Cardiac fibroblast (primary cell): ENCODE measurements at places on chromosomes 11 and 22.

GRCh38 chr11:86792150-86792549 lies 8.2 kb upstream of the PRSS23 start:
- no peak for DNase-seq

- DNase-seq, result no peak
These were observed 10.6 kb downstream of the SNX32 start for GRCh38 chr11:65844231-65844872.

GRCh38 chr11:67032830-67033551 lies 10.1 kb downstream of the SYT12 start:
- peak; percentile 90 for DNase-seq

GRCh38 chr11:75578977-75579376 lies 16.9 kb downstream of the SERPINH1 start:
- DNase-seq, result peak; percentile 36

DNA sequence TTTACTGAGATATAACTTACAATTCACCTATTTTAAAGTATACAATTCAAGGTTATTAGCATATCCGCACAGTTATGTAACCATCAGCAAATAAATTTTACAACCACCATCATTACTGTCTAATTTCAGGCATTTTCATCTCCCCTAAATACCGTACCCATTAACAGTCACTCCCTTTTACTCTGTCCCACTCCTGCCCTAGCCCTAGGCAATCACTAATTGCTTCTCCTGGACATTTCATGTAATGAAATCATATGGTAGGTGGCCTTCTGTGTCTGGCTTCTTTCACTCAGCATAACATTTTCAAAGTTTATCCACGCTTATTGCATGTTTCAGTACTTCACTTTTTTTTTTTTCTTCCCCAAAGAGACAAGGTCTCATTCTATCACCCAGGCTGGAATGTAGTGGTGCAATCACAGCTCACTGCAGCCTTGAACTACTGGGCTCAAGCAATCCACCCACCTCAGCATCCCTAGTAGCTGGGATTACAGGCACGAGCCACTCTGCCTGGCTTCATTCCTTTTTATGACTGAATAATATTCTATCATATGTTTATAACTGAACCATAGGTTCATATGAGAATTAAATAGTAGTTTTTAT lies 61.4 kb upstream of the CHRM4 start:
- no peak for DNase-seq

- no peak for DNase-seq
These were observed 679 bp downstream of the OMP start for GRCh38 chr11:77103319-77103718.

DNA sequence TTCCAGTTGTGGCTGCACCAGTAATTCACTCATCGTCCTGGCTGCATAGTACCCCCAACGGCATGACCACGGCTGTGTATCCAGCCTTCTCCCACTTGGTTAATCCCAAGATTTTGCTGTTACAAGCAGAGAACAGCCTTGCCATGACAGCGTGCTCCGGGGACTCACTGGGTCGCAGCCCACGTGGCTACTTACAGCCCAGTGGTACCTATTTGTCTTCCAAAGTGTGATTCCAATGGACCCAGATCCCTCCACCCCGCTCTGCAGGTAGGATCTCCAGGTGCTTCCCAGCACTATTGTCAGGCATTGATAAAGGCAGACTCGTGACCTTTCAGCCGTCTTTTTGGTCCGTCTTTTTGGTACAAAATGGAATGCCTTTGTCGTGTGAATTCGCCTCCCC lies 119.0 kb upstream of the FGF3 start:
- DNase-seq, result no peak

GRCh38 chr22:30717331-30717921 lies 22.8 kb downstream of the OSBP2 start:
- DNase-seq, result peak; percentile 71

- peak; percentile 55 for DNase-seq
These were observed 63.4 kb downstream of the RCN1 start for GRCh38 chr11:32154275-32154674.

- DNase-seq, result no peak
These were observed 2.2 kb upstream of the CABP2 start for GRCh38 chr11:67525275-67525976.

GRCh38 chr11:91686700-91687099 lies 537.9 kb upstream of the FAT3 start:
- no peak for DNase-seq

DNA sequence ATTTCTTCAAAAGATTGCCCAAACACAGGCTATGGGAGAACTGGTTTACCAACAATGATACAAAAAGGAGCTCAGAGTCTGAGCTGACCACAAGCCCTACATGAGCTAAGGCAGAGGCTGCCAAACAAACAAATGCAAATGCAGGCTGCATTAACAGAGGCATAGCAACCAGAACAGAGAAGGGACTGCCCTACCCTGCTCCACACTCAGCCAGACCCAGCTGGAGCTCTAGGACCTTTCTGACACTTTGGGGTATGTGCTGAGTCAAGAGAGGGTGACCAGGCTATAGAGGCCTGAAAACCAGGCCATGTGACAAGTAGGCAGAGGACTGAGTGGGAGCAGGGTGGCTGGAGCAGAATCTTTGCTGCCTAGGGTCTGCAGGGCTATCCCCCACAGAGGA lies 17.8 kb upstream of the P2RY2 start:
- no peak for DNase-seq

GRCh38 chr11:74936087-74936486 lies 12.8 kb downstream of the XRRA1 start:
- no peak for DNase-seq
